ENCODE measurements at places on chromosomes 5 and 9. TPM values are rescaled to one million over a fixed set of nuclear protein-coding genes. Genes with fewer than 3 reads are reported as not detected.

The C5orf52 gene
- not detected for total RNA-seq

The SPINK1 gene
- 0.33 TPM for total RNA-seq

The RASGEF1C gene
- total RNA-seq: not detected

The PLCXD3 gene
- total RNA-seq: 5.5 TPM

The CTXN3 gene
- total RNA-seq: not detected

The SLC46A2 gene
- total RNA-seq: not detected

The SLC45A2 gene
- under 0.01 TPM for total RNA-seq

The URM1 gene
- total RNA-seq: 31.5 TPM

The ECSCR gene
- 0.55 TPM for total RNA-seq

The FOXD4 gene
- total RNA-seq: not detected
